A549 treated with Hydrocortisone at 1 μM for 4 hours (cell line): ENCODE measurements at places on chromosomes 7 and 10. TPM values are rescaled to one million over a fixed set of nuclear protein-coding genes. Genes with fewer than 3 reads are reported as not detected.

The NEUROG3 gene
- total RNA-seq = not detected in 5 replicates

The FZD1 gene
- 2.1 to 2.4 TPM (median 2.3 TPM) in 5 replicates for total RNA-seq

The AKR1C4 gene
- 0.10 to 0.32 TPM (median 0.30 TPM) in 5 replicates for total RNA-seq

The LEP gene
- not detected in 5 replicates for total RNA-seq

The DNAJC30 gene
- 7.5 to 10.1 TPM (median 9.8 TPM) in 5 replicates for total RNA-seq

The KIF11 gene
- 28.7 to 46.4 TPM (median 34.3 TPM) in 5 replicates for total RNA-seq

The TLX1 gene
- not detected in 5 replicates for total RNA-seq

The HSPA12A gene
- total RNA-seq = 7.9 to 11.3 TPM (median 9.4 TPM) in 5 replicates

The SFRP5 gene
- 2.2 to 2.7 TPM (median 2.6 TPM) in 5 replicates for total RNA-seq

The MMP21 gene
- 0.05 TPM in 1 of 5 replicates, not detected in the others for total RNA-seq

The FANK1 gene
- 2.3 to 2.8 TPM (median 2.4 TPM) in 5 replicates for total RNA-seq

The SPDYE5 gene
- not detected in 5 replicates for total RNA-seq

The FKBP6 gene
- not detected in 5 replicates for total RNA-seq

The UBTD1 gene
- total RNA-seq = 15.5 to 22.8 TPM (median 20.0 TPM) in 5 replicates

The TSPAN33 gene
- 5.5 to 6.4 TPM (median 5.7 TPM) in 5 replicates for total RNA-seq

The TRPV5 gene
- not detected in 5 replicates for total RNA-seq

The SLC13A1 gene
- not detected in 5 replicates for total RNA-seq

The PRRT4 gene
- 0.08 to 0.45 TPM (median 0.26 TPM) in 5 replicates for total RNA-seq

The INTS15 gene
- total RNA-seq = 23.1 to 27.9 TPM (median 24.9 TPM) in 5 replicates

The DEPP1 gene
- 1.5 to 3.2 TPM (median 2.0 TPM) in 5 replicates for total RNA-seq

The FAM25C gene
- 0.59 to 2.9 TPM (median 0.93 TPM) in 4 of 5 replicates, not detected in the other for total RNA-seq

The SMKR1 gene
- 7.0 to 11.1 TPM (median 10.4 TPM) in 5 replicates for total RNA-seq

The NUTM2D gene
- total RNA-seq = 0.96 to 1.4 TPM (median 1.2 TPM) in 5 replicates

The HABP2 gene
- 0.06 to 0.18 TPM (median 0.13 TPM) in 5 replicates for total RNA-seq

The AP3M1 gene
- total RNA-seq = 26.3 to 39.3 TPM (median 32.5 TPM) in 5 replicates

The CCL26 gene
- 7.7 to 10.6 TPM (median 8.1 TPM) in 5 replicates for total RNA-seq

The ZNF804B gene
- not detected in 5 replicates for total RNA-seq

The STEAP4 gene
- 0.03 to 0.07 TPM (median 0.05 TPM) in 3 of 5 replicates, not detected in the others for total RNA-seq

The AKR1B15 gene
- total RNA-seq = 18.2 to 39.9 TPM (median 33.7 TPM) in 5 replicates

The PON1 gene
- 0.78 to 1.3 TPM (median 1.1 TPM) in 5 replicates for total RNA-seq

The PNLIPRP1 gene
- total RNA-seq = not detected in 5 replicates

The SPAM1 gene
- total RNA-seq = not detected in 5 replicates

The LBX1 gene
- not detected in 5 replicates for total RNA-seq

The CLDN4 gene
- 3.7 to 5.3 TPM (median 4.3 TPM) in 5 replicates for total RNA-seq

The BICC1 gene
- total RNA-seq = 14.6 to 25.3 TPM (median 17.1 TPM) in 5 replicates

The NDUFB2 gene
- 331 to 419 TPM (median 380 TPM) in 5 replicates for total RNA-seq

The HTR5A gene
- not detected in 5 replicates for total RNA-seq

The PRKAR2B gene
- total RNA-seq = 2.2 to 3.4 TPM (median 2.8 TPM) in 5 replicates

The TRIM73 gene
- 1.2 to 2.1 TPM (median 1.8 TPM) in 5 replicates for total RNA-seq

The LIPN gene
- total RNA-seq = not detected in 5 replicates

The POR gene
- total RNA-seq = 132 to 176 TPM (median 165 TPM) in 5 replicates

The PLAC9 gene
- 0.30 TPM in 1 of 5 replicates, not detected in the others for total RNA-seq

The NUTM2E gene
- total RNA-seq = 0.30 to 0.47 TPM (median 0.38 TPM) in 5 replicates

The LIPJ gene
- not detected in 5 replicates for total RNA-seq

The IDI2 gene
- 0.06 TPM in 1 of 5 replicates, not detected in the others for total RNA-seq

The C7orf33 gene
- not detected in 5 replicates for total RNA-seq

The FAM241B gene
- total RNA-seq = 15.6 to 19.4 TPM (median 16.9 TPM) in 5 replicates

The AHCYL2 gene
- 4.9 to 6.6 TPM (median 5.7 TPM) in 5 replicates for total RNA-seq

The CPA5 gene
- not detected in 5 replicates for total RNA-seq

The TUBAL3 gene
- 0.17 to 0.23 TPM (median 0.22 TPM) in 5 replicates for total RNA-seq

The SGCE gene
- total RNA-seq = 45.9 to 53.3 TPM (median 52.9 TPM) in 5 replicates

The BTBD16 gene
- 0.44 to 0.62 TPM (median 0.55 TPM) in 5 replicates for total RNA-seq

The RSBN1L gene
- 7.4 to 11.3 TPM (median 8.2 TPM) in 5 replicates for total RNA-seq

The PARP12 gene
- 18.3 to 20.5 TPM (median 20.0 TPM) in 5 replicates for total RNA-seq

The UCMA gene
- not detected in 5 replicates for total RNA-seq

The AKR1C8 gene
- total RNA-seq = not detected in 5 replicates

The CSGALNACT2 gene
- 9.6 to 15.3 TPM (median 11.4 TPM) in 5 replicates for total RNA-seq

The PLCE1 gene
- 5.8 to 8.5 TPM (median 7.7 TPM) in 5 replicates for total RNA-seq

The PTPRZ1 gene
- not detected in 5 replicates for total RNA-seq
